Stimulated activated CD4-positive, alpha-beta T cell treated with anti-CD3 and anti-CD28 coated beads, TNF-alpha, amount 100 ng/mL, for 1 hour (primary cell): ENCODE measurements at places on chromosomes 11 and 22.

- no peak for DNase-seq
Observed at GRCh38 chr22:46635756-46636155, 15.6 kb downstream of the GRAMD4 start.

- DNase-seq: no peak
Observed at GRCh38 chr11:60005360-60005759, 11.6 kb upstream of the OOSP4B start.

DNA sequence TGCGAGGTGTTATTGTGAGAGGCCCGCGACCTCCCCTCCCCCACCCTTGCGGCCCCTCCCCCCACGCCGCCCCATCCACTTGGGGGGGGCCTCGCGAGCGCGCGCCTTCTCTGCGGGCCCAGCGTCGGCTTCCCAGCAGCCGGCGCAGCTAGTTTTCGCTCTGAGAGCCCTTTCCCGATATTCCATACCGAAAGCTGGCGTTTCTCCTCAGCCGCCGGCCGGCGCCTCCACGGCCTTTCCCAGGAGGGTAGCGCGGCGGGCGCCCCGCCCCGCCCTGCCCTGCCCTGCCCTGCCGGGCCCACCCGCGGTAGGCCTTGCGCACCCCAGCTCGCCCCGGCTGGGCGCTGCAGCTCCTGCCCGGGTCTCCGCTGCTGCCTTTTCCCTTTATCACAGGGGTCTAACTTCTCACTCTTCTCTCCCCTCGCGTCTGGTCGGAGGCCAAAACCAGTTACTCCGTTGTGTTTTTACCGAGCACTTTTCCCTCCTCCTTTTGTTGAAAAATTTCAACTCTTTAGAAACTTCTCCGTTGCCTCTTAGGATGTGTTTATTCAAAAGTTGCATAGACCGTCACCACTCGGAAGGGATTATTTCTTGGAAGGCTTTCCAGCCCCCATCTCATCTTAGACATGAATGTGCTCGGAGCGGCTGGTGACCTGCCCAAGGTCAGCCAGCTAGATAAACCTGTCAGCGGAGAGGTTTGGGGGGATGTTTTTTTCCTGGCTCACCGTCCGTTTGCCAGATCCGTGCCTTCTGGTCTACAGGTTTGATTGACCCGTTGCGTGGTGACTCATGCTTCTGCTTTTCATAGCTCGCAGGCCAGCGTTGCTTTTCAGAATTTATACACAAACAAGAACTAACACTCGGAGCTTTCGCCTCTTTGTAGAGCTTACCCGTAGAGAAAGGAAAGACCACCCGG is 648 bp downstream of the PAFAH1B2 start:
- no peak for DNase-seq

DNA sequence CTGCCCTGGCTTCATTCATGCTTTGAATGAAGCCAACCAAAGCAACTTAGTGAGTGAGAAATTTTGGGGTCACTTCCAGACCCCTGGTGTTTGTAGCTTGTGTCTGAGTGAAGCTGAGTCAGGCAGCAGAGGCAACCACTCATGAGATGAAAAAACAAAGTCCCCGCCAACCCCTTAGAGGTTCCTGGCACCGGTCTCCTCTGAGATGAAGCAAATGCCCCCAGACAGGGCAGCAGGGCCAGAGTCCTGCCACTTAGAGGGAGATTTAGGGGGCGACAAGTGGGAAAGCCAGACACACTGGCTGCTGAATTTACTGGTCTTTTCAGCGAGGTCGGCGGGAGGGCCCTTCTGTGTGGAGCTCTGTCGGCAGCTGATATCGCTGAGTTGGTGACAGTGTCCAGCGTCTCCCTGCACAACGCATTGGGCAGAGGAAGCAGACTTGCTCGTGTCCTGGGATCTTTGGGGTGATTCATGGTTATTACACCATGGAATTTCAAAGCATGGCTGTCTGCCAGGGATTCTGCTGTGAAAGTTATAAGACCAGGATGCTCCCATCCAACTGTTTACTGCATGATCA is 482.6 kb downstream of the MIAT start:
- no peak for DNase-seq

DNA sequence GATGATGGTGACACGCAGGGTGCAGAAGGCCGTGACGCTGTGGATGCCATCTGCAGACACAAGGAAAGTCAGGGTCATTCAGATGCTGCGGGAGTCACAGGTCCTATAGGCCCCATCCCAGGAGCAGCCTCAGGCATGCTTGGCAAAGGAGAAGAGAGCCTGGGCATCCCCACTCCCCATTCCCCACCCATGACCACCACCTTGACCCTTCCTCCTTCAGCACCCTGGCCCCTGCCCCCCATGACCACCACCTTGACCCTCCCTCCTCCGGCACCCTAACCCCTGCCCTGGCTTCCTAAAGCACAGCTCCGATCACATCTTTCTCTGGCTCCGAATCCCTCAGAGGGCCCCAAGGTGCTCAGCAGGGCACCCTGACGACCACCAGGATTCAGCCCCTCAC is 73.1 kb downstream of the CELSR1 start:
- no peak for DNase-seq

- DNase-seq: no peak
Observed at GRCh38 chr11:43408277-43408676, 49.6 kb downstream of the TTC17 start.

DNA sequence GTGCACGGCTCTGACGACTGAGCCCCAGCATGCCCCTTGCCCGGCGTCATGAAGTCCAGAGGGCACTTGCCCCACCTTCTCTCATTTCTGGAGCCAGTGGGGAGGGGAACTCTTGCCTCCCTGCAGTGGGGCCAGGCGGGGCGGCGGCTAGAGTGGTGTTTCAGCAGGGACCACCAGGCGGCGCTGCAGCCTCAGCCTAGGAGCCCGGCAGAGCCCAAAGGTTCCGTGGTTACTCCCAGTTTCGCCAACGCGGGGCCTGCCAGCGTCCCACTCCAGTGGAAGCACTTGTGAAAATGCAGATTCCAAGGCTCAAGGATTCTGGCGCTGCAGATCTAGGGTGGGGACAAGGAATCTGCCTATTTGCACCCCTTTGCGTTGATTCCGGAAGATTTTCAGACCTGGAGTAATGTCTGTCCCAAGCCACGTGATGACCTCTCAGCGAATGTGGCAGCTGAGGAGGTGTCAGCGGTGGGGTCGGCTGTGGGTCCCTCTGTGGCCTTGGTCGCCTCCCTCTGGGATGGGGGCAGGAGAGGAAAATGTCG is 55.7 kb downstream of the CD82 start:
- DNase-seq: no peak

GRCh38 chr11:38143852-38144251 is 1545.8 kb upstream of the RAG2 start:
- DNase-seq: no peak

GRCh38 chr11:8103909-8104308 is 22.9 kb downstream of the TUB start:
- DNase-seq: no peak

GRCh38 chr22:17057959-17058814 is 26.6 kb upstream of the IL17RA start:
- no peak for DNase-seq

DNA sequence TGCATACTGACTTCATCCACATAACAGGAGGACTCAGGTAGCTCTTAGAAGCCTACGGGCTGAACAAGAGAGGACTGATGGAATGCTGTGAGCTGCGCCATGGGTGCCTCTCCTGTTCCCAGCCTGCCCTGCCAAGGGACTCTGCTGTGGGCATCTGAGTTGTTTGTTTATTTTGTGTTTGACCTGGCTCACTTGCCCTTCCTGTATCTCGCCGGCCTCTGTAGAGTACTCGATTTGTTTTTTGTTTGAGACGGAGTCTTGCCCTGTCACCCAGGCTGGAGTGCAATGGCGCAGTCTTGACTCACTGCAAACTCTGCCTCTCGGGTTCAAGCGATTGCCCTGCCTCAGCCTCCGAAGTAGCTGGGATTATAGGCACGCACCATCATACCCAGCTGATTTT is 1.8 kb downstream of the TTC38 start:
- no peak for DNase-seq

GRCh38 chr22:44286646-44287045 is 26.1 kb downstream of the SHISAL1 start:
- no peak for DNase-seq

- DNase-seq: no peak
Observed at GRCh38 chr22:20637750-20638506, 130.5 kb downstream of the MED15 start.

GRCh38 chr11:115599125-115599524 is 94.9 kb upstream of the CADM1 start:
- DNase-seq: no peak

- no peak for DNase-seq
Observed at GRCh38 chr22:33022231-33022630, 36.0 kb downstream of the SYN3 start.

GRCh38 chr11:111438846-111439520 is 59.9 kb upstream of the POU2AF1 start:
- DNase-seq: no peak

- DNase-seq: no peak
Observed at GRCh38 chr11:2865922-2866577, 19.5 kb downstream of the CDKN1C start.

DNA sequence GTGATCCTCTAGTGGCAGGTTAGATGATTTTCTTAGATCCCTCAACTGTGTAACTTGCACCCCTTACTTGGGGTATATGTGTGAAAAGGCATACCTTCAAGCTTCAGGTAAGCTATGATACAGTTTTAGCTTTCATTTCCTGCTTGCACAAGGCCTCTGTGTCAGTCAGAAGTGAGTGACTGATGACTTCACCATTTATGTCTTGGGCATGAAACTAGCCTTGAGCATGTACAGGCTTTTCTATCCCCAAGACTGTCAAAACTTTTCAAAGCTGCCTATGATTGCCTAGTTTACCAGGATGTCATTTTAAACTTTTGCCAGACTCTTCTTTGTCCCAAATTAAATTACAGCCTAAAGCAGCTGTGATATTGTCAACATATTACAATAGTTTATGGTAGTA is 286.1 kb upstream of the CNTN5 start:
- DNase-seq: no peak

DNA sequence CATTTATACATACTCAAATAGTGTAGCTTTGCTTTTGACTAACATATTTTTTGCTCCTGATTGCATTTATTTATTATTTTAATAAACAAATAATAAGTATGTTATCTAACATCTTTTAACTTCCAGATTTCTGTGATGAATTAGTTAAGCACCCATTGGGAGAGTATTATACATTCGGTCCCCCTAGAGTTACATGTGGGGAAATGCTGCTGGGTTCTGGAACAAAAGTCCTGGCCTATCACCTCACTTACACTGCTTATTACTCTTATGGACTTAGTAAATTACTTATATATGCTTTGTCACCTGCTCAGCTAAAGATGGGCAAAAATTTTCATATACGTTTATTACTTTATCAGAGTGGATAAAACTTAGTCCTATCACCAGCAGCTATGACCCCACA is 1163.0 kb downstream of the FAM181B start:
- no peak for DNase-seq

- no peak for DNase-seq
Observed at GRCh38 chr11:9711454-9712307, 47.8 kb downstream of the SWAP70 start.

- no peak for DNase-seq
Observed at GRCh38 chr11:14042686-14043465, 80.4 kb downstream of the SPON1 start.

- DNase-seq: no peak
Observed at GRCh38 chr11:76281558-76281906, 75.2 kb upstream of the WNT11 start.
